ENCODE measurements at places on chromosomes 11 and 22. TPM values are rescaled to one million over a fixed set of nuclear protein-coding genes. Genes with fewer than 3 reads are reported as not detected.

- no peak overlapping the region for H3K4me3 ChIP-seq
- no peak overlapping the region for H3K27ac ChIP-seq
- DNase-seq, result no peak
These were observed 187.6 kb downstream of the C11orf87 start for GRCh38 chr11:109609454-109610185.

- no peaks in the 10 kb centered on the region for H3K4me1 ChIP-seq
- DNase-seq, result no peak
- H3K27me3 ChIP-seq, result peaks cover 6% of the 10 kb centered on the region
- no peak overlapping the region for H3K27ac ChIP-seq
- H3K4me3 ChIP-seq, result no peak overlapping the region
- H3K36me3 ChIP-seq, result no peaks in the 10 kb centered on the region
These were observed 352.7 kb downstream of the NTM start for GRCh38 chr11:131723088-131723487.

DNA sequence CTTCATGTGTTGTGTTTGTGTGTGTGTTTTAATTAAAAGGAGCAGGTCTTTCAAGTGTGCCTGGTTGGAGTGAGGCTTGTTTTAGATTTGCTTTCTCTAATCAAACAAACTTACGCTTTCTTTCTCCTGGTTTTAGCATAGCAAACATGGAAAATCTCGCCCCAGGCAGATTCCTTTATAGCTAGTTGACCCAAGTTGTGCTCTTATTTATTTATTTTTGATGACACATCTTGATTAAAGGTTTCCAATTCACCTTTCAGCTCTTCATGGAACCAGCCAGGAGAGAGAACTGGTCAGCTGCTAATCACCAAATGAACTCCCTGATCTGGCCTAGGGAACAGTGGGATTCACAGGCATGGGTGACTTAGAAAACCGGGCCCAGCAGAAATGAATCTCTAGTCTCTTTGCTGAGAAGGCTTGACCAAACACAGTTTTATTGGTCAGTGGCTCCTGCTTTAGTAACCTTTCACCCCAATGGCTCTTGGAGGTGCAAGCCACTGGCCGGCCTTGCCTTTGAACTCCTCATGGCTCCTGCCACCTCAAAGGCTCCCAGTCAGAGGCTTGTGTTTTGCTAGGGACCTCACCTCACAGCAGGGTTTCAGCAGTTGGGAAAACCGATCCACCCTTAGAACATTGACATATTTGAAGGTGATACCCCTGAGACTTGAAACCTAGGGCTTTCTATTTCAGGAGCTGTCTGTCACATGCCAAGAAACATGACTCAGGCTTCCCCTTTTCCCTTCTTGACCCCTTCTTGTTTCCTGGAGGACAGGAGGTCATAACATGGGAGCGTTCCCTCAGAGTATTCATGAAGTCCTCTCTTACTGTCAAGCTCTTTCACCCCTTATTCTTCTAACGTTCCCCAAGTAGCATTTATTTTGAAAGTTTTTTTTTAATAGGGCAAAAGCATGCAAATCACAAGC lies 48.8 kb downstream of the EXT2 start:
- no peak overlapping the region for H3K4me3 ChIP-seq
- no peaks in the 10 kb centered on the region for H3K4me1 ChIP-seq
- H3K27me3 ChIP-seq, result no peaks in the 10 kb centered on the region
- no peak overlapping the region for H3K27ac ChIP-seq
- no peak for DNase-seq
- no peaks in the 10 kb centered on the region for H3K36me3 ChIP-seq

PELI3 gene
- total RNA-seq, result 4.6 TPM

NAALAD2 gene
- total RNA-seq, result 1.8 TPM

MYO18B gene
- total RNA-seq, result 0.07 TPM

DNA sequence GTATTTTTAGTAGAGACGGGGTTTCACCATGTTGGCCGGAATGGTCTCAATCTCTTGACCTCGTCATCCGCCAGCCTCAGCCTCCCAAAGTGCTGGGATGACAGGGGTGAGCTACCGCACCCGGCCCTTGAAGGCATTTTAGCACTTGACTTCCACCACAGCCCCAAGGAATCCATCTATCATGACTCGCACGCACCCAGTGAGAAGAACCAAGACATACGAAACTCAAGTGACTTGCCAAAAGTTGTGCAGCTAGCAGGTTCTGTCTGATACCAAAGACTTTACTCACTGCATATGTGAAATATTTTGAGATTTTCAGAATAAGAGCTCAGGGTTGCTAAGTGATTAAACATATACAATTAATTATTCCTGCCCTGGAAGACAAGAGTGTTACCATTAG lies 21.0 kb downstream of the FLI1 start:
- peak overlapping the region; percentile 81 for H3K27ac ChIP-seq
- H3K4me3 ChIP-seq, result no peak overlapping the region
- H3K4me1 ChIP-seq, result peaks cover 60% of the 10 kb centered on the region
- no peaks in the 10 kb centered on the region for H3K36me3 ChIP-seq
- no peaks in the 10 kb centered on the region for H3K27me3 ChIP-seq

- no peaks in the 10 kb centered on the region for H3K4me1 ChIP-seq
- peak; percentile 18 for DNase-seq
- peaks cover 17% of the 10 kb centered on the region for H3K27me3 ChIP-seq
- H3K27ac ChIP-seq, result no peak overlapping the region
- H3K36me3 ChIP-seq, result no peaks in the 10 kb centered on the region
These were observed 76.8 kb upstream of the CREB3L1 start for GRCh38 chr11:46200537-46201281.

SCUBE1 gene
- 0.07 TPM for total RNA-seq

GRCh38 chr11:71269603-71270511 lies 17.5 kb upstream of the SHANK2 start:
- H3K4me1 ChIP-seq, result peaks cover 5% of the 10 kb centered on the region
- H3K27me3 ChIP-seq, result peaks cover 5% of the 10 kb centered on the region
- H3K4me3 ChIP-seq, result no peak overlapping the region
- no peaks in the 10 kb centered on the region for H3K36me3 ChIP-seq

GRCh38 chr11:16604794-16605388 lies 133.6 kb upstream of the C11orf58 start:
- peak overlapping the region; percentile 71 for H3K4me3 ChIP-seq
- H3K36me3 ChIP-seq, result no peaks in the 10 kb centered on the region
- peak; percentile 26 for DNase-seq

RCOR2 gene
- total RNA-seq, result 20.3 TPM

DNA sequence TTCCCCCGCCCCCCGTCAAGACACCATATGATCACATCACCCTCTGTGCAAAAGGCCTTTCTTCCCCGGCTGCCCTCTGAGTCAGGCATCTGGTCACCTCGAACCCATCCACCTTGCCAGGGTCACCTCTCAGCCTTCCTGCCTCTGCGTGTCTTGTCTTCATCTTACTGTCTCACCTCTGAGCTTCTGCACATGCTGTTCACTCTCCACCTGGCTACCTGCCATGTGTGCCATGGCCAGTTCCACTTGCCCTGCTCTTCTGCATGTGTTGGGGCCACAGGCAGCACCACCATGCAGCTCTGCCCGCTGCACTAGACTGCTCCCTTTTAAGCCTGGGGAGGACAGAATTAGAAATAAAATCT lies 9.8 kb downstream of the ZNF74 start:
- no peak for DNase-seq
- no peaks in the 10 kb centered on the region for H3K27me3 ChIP-seq
- peaks cover 7% of the 10 kb centered on the region for H3K36me3 ChIP-seq
- no peaks in the 10 kb centered on the region for H3K4me1 ChIP-seq
- H3K27ac ChIP-seq, result no peak overlapping the region

DNA sequence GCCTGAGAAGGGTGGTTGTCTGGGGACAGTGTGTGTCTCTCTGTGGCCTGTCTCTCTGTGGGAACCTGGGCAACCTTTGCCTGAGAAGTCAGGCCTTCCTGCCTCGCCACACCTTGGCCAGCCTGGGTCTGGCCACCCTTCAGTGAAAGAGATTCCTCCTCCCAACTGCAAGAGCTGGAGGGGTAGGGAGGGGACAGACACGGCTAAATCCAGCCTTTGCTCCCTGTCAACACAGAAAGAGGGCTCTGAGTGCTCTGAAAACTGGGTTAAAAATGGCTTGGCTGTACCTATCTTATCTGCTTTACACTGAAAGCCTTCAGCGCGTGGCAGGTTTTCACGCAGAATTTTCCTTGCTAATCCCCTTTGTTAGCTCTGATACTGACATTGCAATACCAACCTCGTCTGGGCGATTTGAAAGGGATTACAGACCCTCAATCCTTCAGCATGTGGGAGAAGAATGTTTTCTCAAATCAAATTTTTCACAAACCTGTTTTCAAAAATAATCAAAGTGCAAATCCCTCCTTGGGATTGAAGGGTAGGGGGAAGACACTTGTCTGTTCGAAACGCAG lies 163.7 kb downstream of the DSCAML1 start:
- H3K27ac ChIP-seq, result no peak overlapping the region
- peaks cover 4% of the 10 kb centered on the region for H3K27me3 ChIP-seq
- no peaks in the 10 kb centered on the region for H3K4me1 ChIP-seq
- H3K36me3 ChIP-seq, result no peaks in the 10 kb centered on the region
- no peak overlapping the region for H3K4me3 ChIP-seq

DNA sequence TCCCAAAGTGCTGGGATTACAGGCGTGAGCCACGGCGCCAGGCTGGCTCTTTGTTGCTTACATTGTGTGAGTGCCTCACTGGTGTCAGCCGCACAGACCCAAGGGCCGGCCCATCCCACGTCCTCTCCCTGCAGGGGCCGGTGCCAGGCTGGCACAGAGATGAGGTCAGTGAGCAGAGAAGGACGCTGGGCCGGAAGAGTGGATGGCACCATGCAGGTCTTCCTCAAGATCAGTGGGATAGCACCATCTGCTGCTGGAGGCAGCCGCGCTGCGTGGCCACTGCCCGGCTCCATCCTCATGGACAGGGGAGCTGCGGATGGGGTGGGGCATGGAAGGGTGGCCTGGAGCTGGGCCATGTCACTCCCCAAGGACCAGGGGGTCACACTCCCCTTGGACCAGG lies 22.0 kb upstream of the FGF4 start:
- DNase-seq, result no peak
- no peak overlapping the region for H3K4me3 ChIP-seq
- no peak overlapping the region for H3K27ac ChIP-seq
- H3K27me3 ChIP-seq, result peaks cover 2% of the 10 kb centered on the region
- no peaks in the 10 kb centered on the region for H3K4me1 ChIP-seq

TRIM49C gene
- not detected for total RNA-seq

SCT gene
- total RNA-seq, result 2.0 TPM

DNA sequence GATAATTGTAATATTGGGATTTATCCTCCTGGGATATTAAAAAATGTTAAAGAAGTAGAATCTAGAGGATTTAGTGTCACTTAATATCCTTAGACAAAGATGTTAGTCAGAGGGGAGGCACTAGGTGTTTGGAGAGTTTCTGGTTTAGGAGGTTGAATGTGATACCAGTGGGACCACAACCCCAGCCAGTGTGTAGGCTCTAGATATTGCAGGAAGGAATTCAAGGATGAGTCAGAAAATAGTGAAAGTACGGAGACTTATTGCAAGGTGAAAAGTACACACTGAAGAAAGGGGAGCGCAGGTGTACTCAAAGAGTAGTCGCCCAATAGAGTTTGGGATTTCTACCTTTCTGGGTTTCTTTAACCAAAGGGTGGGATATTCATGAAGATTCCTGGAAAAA lies 5.7 kb upstream of the TMEM41B start:
- H3K27ac ChIP-seq, result no peak overlapping the region
- no peak for DNase-seq
- H3K4me1 ChIP-seq, result peaks cover 3% of the 10 kb centered on the region
- no peaks in the 10 kb centered on the region for H3K36me3 ChIP-seq

- no peaks in the 10 kb centered on the region for H3K27me3 ChIP-seq
- DNase-seq, result no peak
- H3K4me3 ChIP-seq, result no peak overlapping the region
- no peak overlapping the region for H3K27ac ChIP-seq
- peaks cover 31% of the 10 kb centered on the region for H3K4me1 ChIP-seq
These were observed 162.1 kb upstream of the RASSF10 start for GRCh38 chr11:12846786-12847615.

- H3K36me3 ChIP-seq, result no peaks in the 10 kb centered on the region
- no peak for DNase-seq
- H3K4me3 ChIP-seq, result no peak overlapping the region
- no peak overlapping the region for H3K27ac ChIP-seq
These were observed 258.3 kb upstream of the ANO3 start for GRCh38 chr11:26073646-26074045.
